Activated naive CD8-positive, alpha-beta T cell treated with anti-CD3 and anti-CD28 coated beads, Interleukin-2, amount 50 U/mL, for 16 hours (primary cell): ENCODE measurements at places on chromosomes 2 and 18.

DNA sequence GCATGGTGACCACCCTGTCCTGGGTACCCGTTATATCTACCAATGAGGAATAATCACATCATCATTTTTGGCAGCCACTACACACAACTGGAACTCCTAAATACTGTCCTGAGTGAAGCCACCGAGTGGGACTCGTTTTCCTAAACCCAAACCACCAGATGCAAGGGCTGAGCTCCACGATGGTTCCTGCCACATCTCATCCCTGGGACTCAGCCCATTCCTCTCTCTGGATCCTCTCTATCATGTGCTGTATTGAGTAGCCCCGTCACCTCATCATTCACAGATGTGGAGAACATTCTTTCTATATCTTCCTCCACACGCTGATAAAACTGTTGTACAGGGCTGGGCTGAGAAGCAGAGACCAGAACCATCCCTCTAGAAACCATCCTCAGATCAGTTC is 79.4 kb upstream of the SMAD7 start:
- DNase-seq = no peak

DNA sequence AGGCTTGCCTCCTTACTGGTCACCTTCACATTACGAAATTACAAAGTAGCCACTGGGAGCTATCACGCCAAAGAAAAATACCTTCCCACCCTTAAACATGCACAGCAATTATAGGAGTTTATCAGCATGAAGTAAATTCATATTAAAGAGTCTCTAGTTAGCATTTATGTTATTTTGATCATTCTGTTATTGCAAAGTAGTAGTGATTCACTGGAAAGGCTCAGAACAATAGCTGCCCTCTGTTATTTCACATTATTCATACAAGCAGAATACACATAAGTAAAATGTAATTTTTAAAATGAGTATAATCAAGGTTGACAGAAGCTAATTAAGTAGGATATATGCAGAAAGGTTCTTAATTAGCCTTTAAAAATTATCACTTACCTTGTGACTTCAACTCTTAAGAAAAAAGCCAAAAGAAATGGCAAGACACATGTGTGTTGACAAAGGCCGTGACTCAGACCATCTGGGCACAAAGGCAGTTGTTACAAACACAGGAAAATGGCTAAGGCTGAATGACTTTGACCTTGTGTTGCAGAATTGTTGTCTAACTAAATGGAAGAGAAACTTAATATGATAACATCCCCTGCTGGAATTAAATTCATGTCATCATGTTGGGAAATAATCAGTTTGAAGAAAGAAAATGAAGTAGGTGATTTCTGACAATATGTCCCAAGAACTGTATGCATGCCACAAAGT is 108.3 kb downstream of the ARL6IP6 start:
- no peak for DNase-seq

GRCh38 chr2:51919395-51919794 is 887.5 kb upstream of the NRXN1 start:
- DNase-seq = no peak

DNA sequence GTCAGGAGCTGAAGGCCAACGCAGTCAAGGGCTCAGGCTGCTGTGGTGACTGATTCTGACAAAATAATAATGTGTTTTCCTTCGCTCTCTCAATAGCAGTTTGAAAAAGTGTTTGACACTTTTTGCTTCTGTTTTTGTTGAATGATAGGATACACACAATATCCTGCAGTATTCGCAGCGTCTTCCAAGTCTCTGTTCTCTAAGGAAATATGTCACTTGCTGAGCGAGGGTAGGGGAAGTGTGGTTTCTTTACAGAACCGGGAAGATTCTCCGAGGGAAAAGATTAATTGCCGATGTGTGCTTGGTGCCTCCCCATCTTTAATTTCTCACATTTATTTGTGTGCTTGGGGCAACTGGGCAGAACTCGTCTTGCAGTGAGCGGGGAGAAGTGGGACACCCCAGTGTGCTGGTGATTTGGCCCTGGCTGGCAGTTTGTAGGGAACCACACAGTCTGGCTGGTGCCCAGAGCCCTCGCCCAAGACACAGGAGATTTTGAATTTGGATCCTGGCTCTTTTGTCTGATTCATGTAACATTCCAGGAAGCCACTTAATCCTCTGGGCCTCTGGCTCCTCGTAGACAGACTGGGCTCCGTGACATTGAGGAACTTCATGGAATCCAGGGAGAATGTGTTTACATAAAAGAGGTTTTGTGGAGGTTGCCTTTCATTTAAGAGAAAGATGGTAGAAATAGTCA is 169.4 kb downstream of the LDLRAD4 start:
- no peak for DNase-seq

DNA sequence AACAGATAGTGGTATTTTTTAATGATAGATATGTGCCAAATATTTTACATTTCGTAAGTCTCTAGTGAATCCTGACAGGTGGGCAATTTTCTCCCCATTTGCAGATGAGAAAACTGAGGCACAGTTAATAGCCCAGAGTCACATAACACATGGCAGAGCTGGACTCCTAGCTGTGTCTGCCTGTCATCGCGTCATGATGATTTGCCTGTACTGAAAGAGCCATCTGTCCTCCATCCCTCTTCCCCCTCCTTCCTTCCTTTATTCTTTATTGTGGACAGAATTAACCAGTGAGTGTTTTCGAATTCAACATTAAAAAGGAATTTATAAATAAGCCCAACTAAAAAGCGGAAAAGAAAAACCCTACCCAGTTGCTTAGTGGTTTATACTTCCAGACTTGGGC is 3.2 kb downstream of the DNAJB2 start:
- DNase-seq = no peak

DNA sequence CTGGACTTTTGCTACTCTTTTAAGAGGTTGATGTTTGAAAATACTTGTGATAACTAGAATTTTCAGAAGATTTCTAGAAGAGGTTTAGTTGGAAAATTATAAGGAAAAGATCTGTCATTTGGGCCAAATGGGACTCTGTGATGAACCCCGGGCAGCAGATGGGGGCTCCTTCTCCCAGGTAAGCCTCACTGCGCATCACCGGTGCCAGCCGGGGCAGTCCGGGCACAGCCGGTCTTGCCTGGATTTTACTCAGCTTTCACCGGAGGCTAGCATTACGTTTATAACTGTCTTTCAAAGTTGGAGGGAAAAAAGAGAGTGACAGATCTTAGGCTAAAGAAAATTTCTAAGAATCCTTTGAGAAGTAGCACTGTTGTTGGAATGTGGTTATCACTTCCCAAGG is 97.4 kb upstream of the B3GNT7 start:
- no peak for DNase-seq

GRCh38 chr2:183124957-183125255 is 663 bp downstream of the NUP35 start:
- no peak for DNase-seq

DNA sequence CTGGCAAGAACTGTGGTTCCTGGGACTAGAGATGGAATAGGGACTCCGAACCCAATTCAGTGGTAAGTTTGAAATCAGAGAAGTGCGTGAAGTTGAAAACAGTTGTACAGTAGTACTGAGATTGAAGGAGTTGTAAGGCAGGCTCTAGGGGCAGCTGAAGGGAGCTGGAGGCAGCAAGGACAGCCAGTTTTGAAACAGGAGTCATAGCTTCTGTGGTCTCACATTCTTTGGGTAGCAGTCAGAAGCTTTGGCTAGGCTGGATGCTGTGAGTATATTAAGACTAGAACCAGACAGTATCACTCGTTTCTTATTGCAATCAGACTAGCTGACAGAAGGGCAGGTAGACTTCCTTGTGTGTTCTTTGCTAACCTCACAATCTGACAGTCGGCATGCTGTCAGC is 64.5 kb upstream of the ADAM23 start:
- no peak for DNase-seq

GRCh38 chr2:111701266-111701665 is 182.7 kb downstream of the ANAPC1 start:
- no peak for DNase-seq

DNA sequence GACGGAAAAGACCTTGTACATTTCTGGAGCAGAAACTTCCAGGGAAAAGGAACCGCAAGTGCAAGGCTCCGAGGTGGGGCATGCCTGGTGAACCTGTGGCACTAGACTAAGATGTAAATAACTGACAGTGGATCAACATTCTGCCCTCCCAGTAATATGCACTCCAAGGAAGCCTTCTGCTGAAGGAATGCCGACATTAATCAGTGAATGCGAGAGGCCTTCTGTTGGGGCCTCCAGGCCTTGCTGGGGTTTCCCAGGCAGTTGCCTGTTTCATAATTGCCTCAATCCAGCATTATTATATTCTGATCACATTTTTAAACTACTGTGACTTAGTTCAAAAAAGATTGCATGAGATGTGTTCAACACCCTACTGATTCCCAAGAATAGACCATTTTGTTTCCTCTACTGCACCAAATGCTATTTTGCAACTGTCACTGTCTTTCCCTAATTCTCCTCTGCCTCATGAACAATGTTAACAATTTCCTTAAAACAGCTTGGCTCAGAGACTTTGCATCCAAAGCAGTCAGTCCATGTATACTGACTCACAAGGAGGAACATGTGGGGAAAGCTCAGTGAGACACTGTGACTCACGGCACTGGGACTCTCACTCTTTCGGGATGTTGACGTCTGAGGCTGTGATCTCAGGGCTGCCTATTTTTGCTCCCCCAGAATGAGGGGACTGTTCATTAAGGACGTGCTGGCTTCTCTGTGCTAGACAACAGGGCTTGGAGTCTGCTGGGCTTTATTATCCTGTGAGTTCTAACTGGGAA is 10.5 kb upstream of the DSG2 start:
- no peak for DNase-seq

- DNase-seq = no peak
These were observed 163.6 kb downstream of the NAPG start for GRCh38 chr18:10689236-10690034.

DNA sequence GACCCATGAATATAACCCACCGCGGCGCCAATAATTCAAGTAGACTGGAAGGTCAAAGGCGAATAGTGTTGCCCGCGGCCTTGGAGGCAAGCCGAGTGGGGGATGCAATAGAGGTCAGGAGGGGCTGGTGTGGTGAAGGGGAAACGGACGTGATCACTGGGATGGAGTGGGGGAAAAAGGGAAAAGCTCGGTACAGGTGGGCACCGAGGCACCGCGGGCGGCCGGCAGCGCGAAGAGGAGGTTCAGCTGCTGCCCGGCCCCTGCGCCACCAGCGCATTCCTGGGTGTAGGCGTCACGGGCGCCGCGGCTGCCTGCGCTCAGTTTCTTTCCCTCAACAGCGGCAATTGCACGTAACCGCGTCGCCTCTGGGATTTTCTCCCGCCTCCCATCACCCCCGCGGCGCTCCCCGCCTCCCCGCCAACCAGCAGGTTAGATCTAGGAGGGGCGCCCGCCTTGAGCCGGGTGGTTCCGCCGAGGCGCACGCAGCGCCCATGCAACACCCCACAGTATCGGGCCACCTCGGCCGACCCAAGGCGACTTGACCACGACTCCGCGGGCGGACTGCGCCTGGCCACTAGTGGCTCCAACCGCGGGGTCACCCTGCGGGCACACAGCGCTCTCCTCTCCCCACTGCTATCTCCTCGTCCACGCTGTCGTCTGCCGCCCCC is 1.5 kb downstream of the RND3 start:
- no peak for DNase-seq

DNA sequence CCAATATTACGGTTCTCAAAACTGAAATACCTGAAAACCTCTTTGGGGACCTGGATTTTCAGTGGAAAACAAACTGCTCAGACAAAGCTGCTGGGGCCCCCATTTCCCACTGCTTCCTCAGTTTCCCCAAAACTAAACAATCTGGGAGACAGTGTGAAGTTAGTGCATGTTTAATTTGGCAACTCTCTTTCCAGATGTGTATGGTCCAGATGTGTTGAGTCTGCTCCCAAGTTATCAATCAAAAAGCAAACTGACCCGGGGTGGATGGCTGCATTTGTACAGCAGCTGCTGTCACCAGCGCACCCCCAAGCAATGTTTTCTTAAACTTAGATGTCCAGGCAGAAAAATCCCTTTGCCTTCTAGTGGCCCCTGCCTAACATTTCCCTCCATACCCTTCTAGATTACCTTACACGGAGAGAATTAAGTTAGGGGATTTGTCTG is 136.9 kb downstream of the COPS8 start:
- DNase-seq = no peak

DNA sequence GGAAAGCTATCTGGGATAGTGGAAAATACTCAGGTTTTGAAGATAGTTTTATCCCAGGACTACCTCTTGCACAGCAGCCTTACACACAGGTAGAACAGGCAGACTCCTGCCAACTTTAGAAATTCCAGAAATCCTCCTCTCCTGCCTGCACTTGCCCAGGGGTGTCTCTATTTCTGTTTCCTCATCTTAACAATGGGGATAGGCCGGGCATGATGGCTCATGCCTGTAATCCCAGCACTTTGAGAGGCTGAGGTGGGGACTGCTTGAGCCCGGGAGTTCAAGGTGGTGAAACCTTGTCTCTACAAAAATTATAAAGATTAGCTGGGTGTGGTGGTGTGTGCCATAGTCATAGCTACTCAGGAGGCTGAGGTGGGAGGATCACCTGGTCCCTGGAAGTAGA is 117.0 kb upstream of the ARL5A start:
- no peak for DNase-seq

GRCh38 chr2:143329288-143329687 is 200.1 kb downstream of the ARHGAP15 start:
- no peak for DNase-seq

GRCh38 chr2:225282858-225283710 is 116.4 kb upstream of the NYAP2 start:
- no peak for DNase-seq

DNA sequence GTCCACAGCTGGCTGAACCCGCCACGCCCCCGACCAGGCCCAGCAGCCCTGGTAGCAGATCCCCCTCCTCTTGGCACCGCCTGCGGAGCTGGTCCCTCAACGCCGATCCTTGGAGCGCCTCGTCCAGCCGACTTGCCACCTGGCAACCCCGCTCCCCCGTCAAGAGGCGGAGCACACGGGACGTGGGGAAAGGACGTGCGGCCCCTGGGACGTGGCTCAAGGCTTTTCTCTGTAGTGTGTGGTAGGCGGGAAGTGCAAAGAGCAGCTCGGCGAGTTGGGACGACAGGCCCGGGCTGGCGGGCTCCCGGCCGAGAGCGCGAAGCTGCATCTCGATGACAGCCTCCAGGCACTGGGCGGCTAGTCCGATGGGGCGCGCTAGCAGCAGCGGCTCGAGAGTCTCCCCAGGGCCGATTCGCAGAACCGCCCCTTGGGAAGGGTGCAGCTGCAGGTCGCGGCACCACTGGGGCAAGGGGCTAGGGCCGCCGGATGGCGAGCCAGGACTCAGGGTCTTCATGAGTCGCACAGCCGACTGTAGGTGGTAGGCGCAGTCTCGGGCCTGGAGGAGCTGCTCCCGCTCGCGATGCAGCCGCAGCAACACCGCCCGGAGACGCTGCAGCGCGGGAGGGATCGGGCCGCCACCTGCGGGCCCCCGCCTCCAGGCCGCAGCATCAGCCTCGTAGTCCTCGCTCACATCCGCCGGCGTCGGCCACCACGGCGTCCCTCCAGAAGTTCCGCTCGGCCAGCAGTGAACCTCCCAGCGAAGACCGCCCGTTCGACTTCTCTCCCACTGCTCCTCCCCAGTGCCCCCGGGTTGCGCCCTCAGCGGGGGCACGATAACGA is 617 bp downstream of the CCDC142 start:
- DNase-seq = no peak
